ENCODE measurements at places on chromosomes 7 and 10.

DNA sequence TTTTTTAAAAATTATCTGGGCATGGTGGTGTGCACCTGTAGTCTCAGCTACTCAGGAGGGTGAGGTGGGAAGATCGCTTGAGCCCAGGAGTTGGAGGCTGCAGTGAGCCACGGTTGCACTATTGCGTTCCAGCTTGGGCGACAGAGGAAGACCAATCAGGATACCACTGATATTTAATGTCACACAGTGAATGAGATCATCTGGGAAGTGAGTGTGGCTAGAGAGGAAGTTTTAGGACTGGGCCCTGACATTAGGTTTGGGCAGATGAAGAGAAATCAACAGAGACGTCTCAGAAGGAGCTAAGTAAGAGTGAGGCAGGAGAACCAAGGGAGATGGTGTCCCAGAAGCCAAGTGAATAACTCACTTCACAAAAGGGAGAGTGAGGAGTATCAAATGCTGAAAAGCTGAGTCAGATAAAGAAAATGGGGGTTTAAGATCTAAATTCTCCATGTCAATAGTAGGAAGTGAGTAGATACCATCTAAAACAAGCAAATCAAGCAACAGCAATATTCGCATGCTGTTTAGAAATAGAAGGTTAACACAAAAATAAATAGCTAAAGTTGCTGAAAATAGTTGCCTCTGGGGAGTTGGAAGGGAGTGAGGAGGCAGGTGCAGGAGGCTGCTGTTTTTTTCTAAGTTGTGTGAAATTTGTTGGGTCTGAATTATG is 11.5 kb downstream of the PILRA start:
- peak; percentile 12 for DNase-seq

DNA sequence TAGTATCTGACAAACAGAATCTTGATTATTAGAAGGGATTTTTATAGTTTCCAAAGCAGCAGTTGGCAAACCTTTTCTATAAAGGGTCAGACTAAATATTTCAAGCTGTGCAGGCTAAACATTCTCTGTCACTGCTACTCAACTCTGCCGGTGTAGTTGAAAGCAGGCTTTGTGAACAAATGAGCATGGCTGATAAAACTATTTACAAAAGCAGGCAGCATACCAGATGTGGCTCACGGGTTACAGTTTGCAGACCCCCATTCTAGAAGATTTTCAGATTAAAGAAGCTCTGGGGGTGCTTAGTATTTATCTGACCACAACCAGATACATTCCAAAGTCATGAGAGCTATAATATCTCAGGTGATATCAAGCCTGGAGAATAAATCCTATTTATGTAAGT is 1017.5 kb downstream of the SORCS1 start:
- no peak for DNase-seq

DNA sequence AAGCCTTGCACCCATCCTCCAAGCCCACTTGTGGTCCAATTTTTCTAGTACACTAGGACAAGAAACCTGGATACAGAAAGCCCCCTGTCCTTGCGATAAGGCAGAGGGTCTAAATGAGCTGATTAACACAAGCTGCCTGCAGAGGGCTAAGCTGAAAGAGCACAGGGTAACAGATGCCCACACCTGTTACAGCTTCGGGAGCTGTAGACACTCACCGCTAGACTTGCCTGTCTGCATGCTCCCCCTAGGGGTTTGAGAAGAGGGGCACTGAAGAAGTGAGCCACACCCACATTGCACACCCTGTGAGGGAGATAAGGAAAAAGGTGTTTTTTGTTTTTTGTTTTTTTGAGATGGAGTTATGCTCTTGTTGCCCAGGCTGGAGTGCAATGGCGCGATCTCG is 386.5 kb upstream of the AUTS2 start:
- DNase-seq = no peak

GRCh38 chr10:116101616-116102315 is 171.2 kb downstream of the GFRA1 start:
- DNase-seq = no peak

- no peak for DNase-seq
These were observed 27.6 kb downstream of the MKI67 start for GRCh38 chr10:128098631-128099030.

DNA sequence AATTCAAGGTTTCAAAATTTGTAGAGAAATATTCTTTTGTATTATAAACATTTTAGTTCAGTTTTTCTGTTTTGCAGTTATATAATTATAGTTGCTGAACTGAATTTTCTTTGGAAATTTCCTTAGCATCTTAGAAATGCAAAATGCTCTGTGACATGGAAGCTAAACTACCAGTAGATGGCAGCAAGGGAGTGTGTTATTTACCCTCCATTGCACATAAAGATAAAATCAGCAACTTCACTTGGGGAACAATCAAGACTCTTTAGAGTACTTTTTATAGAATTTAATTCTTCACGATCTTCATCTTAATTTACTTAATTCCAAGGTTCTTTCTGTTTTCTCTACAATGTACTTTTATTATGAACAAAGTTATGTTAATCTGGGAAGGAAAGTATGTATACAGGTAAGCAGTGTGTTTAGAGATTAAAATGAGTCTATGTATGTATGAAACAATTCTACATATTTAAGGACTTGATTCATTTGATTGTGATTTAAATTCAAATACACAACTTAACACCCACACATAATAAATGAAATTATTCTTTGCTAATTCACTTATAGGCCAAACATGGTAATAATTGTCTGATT is 404.2 kb downstream of the THSD7A start:
- peak; percentile 72 for DNase-seq

- DNase-seq = no peak
These were observed 1.1 kb upstream of the PTPN12 start for GRCh38 chr7:77536017-77536412.

DNA sequence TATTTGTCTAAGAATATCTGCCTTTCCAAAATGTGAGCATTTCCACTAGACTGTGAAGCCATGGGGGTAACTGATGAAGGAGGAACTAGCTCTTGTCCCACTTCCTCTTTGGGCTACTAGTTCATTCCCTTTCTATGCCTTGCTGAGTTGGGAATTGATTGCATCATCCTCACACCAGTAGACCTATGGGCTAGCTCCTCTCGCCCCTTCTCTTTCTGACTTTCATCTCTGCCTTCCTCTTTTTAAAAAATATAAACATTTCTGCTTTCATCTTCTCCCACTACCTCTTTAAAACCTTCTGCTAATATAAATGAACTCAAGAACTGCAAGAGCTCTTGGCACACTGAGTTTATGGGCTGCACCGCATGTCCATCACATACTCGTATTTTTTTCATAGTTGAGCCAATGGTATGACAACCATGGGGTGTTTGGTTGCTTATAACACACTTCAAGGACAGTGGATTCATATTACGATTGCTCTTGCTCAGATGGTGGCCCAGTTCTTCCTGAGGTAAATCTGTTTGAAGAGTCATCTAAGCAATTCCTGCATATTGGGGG is 182.0 kb downstream of the REEP3 start:
- no peak for DNase-seq

GRCh38 chr7:80224415-80224814 is 89.8 kb downstream of the GNAI1 start:
- no peak for DNase-seq

- no peak for DNase-seq
These were observed 896.4 kb downstream of the PCDH15 start for GRCh38 chr10:53904506-53905241.

GRCh38 chr10:12380999-12381398 is 31.7 kb downstream of the CAMK1D start:
- no peak for DNase-seq

DNA sequence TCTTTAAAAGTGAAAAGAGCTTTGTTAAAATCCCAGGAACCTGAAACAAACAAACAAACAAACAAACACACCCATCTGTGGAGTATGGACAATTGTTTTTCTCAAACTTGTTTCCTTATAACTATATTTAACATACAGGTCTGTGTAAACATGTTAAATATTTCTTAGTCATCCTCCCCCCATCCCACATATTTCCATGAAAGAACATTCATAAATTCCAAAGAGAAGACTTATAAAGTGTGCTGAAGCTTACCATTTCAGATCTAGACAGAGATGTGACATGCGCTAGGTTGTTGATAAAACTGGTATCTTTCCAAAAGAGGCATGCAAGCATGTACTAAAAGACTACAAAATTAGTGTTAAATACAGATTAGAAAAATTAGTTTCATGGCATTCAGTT is 6.5 kb downstream of the FKBP14 start:
- DNase-seq = peak; percentile 43

DNA sequence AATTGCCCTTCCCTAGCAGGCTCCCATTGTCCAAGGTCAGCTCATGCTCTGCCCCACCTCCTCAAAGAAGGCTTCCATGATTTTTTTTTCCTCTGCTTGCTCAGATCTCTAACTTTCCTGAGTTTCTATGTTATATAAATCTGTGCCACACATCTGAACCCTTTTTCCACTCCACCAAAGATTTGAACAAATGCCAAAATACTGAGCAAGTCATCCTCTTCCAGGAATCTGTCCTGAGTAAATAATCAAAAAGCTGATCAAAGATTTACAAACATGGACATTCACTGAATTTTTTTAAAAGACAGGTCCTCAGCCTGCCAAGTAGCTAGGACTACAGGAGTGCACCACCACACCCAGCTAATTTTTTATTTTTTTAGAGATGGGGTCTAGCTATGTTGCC is 102.8 kb upstream of the ARID5B start:
- no peak for DNase-seq

GRCh38 chr7:22427104-22427503 is 70.2 kb upstream of the RAPGEF5 start:
- peak; percentile 45 for DNase-seq

GRCh38 chr7:142711746-142712616 is 37.3 kb upstream of the PRSS1 start:
- DNase-seq = peak; percentile 6

DNA sequence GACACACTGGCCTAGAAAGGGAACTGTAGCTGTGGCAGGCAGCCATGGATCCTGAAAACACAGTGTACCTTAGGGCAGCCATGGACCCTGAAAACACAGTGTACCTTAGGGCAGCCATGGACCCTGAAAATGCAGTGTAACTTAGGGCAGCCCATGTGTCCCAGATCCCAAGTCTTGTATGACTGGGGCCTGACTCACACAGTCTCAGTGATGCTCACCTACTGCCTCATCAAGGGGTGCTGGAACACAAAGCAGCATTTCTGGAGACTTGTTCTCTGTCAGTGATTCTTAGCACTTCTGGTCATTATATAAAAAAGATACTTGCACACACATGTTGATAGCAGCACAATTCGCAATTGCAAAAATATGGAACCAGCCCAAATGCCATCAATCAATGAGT is 70.2 kb upstream of the LAMB4 start:
- no peak for DNase-seq

All from kidney capillary endothelial cell (primary cell).